WTC11 (cell line): ENCODE measurements at places on chromosomes 6 and 20. TPM values are rescaled to one million over a fixed set of nuclear protein-coding genes. Genes with fewer than 3 reads are reported as not detected.

DNA sequence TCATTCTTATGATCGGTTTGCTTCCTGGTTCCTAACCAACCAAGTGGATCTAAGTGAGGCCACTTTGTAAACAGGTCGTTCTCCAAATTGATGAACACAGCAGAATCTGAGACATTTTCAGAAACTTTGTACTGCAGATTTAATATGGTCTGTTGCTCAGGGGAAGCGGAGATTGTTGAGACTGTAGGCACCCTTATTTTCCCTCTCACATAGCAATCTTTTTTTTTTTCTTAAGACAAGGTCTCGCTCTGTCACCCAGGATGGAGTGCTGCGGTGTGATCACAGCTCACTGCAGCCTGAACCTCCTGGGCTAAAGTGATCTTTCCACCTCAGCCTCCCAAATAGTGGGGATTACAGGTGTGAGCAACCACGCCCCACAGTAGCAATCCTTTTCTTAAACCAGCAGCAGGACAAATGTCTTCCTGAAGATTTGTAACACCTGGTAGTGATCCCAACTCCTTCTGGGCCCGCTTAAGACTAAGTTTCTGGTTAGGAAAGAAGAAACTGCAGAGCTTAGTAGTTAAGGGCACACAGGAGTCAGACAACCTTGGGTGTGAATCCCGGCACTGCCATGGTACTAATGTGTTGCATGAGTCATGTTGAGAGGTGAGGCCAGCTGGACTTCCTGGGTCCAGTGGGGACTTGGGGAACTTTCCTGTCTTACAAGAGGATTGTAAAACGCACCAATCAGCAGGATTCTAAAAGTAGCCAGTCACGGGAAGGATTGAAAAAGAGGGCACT is 48.4 kb upstream of the EZR start:
- DNase-seq = no peak

The KIFC1 gene
- total RNA-seq = 79.5 to 97.3 TPM (median 83.7 TPM) in 3 replicates

DNA sequence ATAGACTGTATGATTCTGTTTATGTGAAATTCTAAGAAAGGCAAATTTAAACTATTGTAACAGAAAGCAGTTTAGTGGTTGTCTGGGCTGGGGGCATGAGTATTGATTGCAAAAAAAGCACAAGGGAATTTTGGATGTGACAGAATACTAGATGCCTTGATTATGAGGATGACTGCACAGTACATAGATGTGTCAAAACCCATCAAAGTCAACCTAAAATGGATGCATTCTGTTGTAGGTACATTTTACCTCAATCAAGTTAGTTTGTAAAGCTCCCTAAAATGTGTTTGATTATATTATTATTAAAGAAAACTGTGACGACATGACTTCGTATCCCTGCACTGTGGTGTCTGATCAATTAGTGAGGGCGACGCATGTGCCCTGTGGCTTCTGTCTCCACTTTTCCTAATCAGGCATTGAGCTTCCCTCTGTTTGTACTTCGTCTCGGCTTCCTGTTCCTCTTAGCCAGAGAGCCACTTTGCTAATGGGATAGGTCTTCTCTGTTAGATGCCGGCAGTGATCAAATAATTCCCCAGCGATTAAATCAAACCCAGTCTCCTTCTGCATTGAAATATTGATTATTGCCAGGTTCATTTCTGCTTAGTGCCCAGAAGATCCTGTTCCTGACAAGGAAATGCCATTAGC is 118.3 kb upstream of the GGTLC1 start:
- no peak for DNase-seq

- DNase-seq = no peak
These were observed 12.0 kb upstream of the PDCD2 start for GRCh38 chr6:170596426-170596825.

DNA sequence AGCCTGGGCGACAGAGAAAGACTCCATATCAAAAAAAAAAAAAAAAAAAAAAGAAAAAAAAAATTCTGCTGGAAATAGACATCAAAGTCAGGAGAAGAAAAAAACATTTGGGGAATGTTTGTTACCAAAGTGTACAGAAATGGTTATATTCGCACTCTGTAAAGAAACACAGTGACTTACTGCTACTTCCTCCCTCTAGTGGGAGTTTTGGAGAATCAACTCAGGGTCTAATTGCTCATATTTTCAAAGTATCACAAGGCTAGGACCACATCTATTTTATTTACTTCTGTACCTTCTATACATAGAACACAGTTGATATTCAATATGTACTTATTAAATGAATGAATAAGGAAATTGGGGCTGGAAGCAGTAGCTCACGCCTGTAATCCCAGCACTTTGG is 24.4 kb downstream of the ARG1 start:
- DNase-seq = no peak

The EPB41L2 gene
- total RNA-seq = 101 to 106 TPM (median 106 TPM) in 3 replicates

DNA sequence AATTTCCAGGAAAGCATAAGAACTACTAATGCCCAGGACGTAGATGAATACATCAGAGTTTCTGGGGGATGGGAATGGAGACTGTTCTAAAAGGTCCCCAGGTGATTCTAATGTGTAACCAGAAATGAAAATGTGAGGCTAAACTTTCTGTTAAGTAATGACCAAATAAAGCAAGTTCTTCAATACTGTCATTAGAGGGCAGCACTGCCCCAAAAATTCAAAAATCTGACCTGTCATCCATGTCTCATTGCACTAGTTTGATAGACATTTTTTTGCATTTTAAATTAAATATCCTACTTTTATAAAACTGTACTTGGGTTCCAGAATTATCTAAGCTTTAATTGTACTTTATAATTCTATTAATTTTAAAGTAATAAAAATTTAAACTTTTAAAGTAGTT is 94.9 kb downstream of the RFX6 start:
- peak; percentile 14 for DNase-seq

DNA sequence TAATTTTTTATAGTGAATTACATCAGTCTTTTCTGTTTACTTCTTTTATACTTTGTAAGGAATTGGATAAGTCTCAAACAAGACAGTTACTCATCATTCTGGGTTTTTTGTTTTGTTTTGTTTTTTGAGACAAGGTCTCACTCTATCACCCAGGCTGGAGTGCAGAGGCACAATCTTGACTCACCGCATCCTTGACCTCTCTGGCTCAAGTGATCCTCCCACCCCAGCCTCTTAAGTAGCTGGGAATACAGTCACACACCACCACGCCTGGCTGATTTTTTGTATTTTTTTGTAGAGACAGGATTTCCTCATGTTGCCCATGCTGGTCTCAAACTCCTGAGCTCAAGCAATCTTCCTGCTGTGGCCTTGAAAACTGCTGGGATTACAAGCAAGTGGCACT is 524.3 kb downstream of the EYS start:
- no peak for DNase-seq

DNA sequence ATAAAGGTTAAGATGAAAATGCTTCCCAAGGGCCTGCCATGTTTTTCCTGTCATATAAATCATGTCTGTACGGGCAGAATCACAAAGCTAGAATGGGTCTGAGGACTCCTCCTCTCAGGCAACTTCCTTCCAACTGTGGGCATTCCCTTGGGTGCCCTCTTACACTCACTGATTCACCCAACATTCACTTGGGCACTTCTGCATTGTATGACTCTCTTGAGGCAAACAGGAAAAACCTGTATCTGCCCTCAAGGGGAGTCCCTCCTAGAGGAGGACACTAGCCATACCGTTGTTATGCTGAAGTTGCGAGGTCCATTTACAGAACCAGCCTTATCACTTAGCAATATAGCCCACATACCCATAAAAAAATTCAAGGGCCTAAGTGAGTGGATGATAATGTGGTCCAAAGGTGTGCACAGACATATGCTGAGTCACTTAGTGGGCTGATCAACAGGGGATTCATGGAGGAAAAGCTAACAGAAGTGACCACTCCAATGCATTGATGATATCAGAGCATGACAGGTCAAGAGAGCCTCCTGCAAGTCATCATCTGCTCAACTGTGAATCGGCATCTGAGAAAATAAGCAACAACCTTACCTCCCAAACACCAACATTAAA is 131.1 kb downstream of the ATXN1 start:
- DNase-seq = no peak

DNA sequence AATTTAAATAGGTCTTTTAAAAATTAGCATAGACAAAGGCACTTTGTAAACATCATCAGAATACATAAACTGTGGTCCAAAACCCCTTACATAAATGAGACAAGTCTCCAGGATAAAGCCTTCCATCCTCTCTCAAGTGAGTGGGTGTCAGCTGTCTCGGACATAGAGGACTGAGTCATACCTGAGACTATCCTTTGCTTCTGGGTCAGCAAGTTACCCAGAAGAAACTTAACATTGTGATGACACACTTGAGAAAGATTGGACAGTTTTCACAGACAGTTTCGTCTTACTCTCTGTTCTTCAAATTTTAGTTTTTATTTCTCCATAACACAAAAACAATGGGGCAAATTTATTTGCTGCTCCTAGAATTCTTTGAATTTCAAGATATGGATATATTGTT is 838.0 kb downstream of the DHX35 start:
- DNase-seq = no peak

DNA sequence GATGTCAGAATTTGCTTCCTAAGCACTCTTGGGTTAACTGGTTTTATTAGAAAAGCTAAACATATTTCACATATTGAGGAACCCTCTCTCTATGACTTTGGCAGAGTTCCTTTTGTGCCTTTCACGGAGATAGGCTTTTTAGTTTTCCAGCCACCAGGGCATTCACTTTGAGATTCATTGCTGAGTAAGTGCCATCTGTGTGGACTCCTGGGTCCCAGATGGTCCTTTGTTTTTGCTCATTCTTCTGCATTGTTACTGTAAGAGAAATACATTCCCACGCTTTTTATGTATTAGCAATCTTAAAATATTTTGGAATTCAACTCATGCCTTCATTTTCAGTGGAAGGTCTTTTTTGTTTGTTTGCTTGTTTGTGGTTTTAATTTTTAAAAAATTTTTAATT is 76.3 kb upstream of the PHACTR2 start:
- no peak for DNase-seq
